Activated naive CD4-positive, alpha-beta T cell treated with anti-CD3 and anti-CD28 coated beads for 36 hours (primary cell): ENCODE measurements at places on chromosomes 6 and 20.

GRCh38 chr20:18754030-18754652, 59.4 kb upstream of the SCP2D1 start:
- DNase-seq, result no peak

DNA sequence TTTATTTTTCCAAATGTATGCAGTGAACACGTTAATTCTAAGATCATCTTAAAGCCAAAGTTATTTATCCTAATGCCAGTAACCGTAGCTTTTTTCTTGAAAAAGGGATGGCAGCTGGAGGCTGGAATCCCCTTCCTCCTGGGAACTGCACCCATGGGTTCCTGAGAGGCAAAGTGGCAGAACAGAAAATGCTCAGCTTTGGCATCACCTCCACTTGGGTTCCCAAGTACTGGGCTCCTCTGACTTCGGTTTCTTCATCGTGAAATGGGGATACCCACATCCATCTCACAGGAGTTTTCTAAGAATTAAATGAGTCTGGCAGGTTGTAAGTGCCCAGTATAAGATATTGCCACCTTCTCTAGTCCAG, 6.2 kb upstream of the DDX43 start:
- no peak for DNase-seq

DNA sequence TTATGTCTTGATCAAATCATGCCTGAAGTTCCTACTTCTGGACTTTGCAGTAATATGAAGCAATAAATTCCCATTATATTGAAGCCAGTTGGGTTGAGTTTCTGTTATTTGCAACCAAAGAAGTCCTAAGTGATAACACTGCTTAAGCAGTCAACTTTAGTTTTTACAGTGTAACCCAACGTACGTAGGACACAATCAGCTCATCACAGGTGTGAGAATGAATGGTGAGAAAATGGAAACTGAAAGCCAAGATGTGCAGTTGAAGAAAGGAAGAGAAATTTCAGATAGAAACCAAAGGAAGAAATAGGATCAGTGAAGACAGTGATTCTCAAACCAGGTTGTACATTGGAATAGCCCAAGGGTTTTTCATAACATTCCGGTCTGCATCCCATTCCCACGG, 211.4 kb upstream of the ZFP64 start:
- no peak for DNase-seq

DNA sequence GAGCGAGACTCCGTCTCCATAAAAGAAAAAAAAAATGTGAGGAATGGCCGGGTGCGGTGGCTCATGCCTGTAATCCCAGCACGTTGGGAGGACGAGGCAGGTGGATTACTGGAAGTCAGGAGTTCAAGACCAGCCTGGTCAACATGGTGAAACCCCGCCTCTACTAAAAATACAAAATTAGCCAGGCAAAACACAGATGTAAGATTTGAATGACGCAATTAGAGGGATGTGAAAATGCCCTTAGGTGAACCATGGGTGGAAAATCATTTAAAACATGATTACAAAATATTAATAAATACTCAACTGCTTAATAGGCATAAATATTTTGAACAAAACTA, 20.9 kb downstream of the COL9A3 start:
- DNase-seq, result no peak

- no peak for DNase-seq
These were observed 584.1 kb downstream of the MAFB start for GRCh38 chr20:40104959-40105358.

DNA sequence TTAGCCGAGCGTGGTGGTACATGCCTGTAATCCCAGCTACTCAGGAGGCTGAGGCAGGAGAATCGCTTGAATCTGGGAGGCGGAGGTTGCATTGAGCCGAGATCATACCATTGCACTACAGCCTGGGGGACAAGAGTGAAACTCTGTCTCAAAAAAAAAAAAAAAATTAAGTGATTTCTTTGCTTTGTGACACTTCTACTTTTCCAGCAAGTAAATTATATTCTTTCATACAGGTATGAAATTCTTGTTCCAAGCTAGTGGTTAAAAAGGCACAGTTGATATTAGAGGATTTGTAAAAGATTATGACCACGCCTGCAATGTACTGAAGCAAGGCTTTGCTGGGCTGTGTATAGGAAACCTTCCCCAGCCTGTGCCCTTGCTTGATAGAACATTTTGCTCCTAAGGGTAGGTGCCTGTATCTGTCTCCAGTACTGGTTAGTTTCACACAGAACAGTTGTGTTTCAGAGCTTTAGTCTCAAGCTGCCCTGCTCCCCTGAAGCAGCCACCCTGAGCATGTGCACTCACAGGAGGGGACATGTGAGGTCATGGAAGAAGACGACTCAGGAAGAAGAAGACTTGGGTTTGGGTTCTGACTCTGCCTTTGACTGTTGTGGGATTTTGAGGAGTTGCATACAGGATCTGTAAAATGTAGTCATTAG, 10.2 kb downstream of the PTPN1 start:
- DNase-seq, result peak; percentile 74

DNA sequence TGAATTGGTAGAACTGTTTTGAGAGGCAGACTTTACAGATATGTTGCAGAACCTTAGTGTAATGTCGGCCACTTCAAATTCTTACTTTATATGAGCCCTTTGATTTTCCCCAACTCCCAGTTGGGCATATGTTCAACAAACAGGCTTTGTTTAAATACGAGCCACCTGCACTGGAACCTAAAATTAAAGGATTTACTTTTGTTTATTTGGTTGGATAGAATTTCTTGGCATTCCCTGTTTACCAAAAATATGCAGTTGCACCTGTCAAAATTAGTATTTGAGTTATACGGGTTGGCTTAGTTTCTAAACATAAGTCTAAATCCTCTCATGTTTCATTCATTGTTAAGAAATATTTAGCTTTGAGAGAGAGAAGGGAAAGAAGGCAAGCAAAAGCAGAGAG, 2.4 kb upstream of the GLYATL3 start:
- no peak for DNase-seq
